ENCODE measurements at places on chromosomes 5 and 9.

DNA sequence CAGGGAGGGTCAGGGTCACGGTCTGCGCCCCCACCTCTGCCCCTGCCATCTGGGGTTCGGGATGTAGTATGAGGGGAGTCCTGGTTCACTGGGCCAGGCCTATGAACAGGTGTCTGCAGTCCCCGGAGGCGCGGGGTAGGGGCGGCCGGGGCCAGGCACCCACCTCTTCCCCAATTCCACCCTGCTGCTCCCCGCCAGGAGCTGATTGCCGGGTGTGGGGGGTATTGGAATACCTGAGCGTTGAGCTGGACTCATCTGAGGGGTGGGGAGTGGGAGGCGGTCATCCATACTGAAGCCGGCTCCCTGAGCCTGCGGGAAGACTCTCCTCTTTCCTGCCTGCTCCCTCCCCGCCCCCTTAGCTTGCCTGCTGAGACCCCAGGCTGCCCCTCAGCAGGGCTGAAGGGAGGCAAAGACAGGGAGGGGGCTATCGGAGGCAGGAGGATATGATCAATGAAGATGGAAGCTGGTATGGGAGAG is 679 bp downstream of the SLC6A7 start:
- DNase-seq: no peak

- DNase-seq: peak; percentile 42
These were observed 1.2 kb upstream of the GCNT4 start for GRCh38 chr5:75053304-75054133.

DNA sequence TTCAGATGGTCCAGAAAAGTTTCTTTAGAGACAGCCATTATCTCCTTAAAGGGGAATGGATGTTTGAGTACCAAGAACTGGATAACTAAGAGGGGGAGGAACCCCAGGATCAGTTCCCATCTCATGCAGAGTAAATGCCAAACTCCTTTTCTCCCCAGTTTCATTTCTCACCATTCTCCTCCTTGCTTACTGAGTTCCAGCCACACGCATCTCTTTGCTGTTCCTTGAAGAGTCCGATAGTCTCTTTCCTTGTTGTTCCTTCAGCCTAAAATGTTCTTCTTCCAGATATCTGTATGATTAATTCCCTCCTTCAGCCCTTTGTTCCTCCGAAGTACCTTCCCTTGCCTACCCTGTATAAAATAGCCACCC is 30.0 kb downstream of the KDM4C start:
- no peak for DNase-seq

DNA sequence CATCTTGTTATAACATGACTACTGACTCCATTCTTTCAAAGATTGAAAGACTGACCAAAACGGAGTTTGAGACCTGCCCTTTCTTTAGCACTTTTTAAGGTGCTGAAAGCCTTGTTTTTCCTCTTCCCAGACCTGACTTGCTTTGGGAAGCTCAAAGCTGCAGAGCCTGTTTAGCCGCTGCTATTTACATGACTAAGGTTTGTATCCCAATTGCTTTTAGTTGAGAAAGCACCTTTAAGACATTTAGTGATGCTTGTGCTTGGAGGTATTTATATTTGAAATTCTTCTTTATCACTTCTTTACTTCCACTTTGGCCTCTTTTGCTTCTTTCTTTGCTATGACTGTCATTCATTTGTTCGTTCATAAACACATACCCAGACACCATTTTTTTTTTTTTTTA is 182.6 kb upstream of the ELL2 start:
- DNase-seq: no peak

GRCh38 chr9:100472788-100473275 is at the start of gene TMEFF1:
Gene TMEFF1, plus strand, starts transcription at chr9:100473149. Its CDS starts 396 bp downstream, at chr9:100473545.
- DNase-seq: peak; percentile 38

GRCh38 chr9:72538921-72539702 is 17.7 kb downstream of the TMC1 start:
- DNase-seq: no peak
